Left cardiac atrium (tissue), 4 donors: ENCODE measurements at places on chromosomes 16 and 17. TPM values are rescaled to one million over a fixed set of nuclear protein-coding genes. Genes with fewer than 3 reads are reported as not detected.

The SPATA32 gene
- total RNA-seq = not detected

The KRT12 gene
- not detected for total RNA-seq

- DNase-seq = peak; percentile 37
These were observed 5.8 kb downstream of the TMEM231 start for GRCh38 chr16:75550211-75550662.

- no peak for DNase-seq
These were observed 144.8 kb upstream of the RPH3AL start for GRCh38 chr17:497241-498034.

DNA sequence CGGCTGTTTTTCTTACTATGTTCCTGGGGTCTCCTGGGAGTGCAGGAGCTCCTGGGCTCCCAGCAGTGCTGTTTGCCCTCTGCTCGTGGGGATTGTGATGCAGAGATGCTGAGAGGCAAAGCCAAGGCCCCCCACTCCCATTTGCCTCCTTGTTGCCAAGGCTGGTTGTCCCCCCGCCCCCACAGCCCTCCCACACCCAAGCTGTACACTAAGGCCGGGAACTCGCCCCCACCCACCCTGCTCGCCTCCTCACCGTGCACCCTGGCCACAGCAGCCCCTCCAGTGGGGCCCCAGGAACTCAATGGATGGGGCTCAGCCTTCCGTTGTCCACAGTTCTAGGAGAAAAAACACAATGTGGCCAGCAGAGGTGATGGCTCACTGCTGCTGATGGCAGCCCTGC is 10.2 kb downstream of the NLRC3 start:
- no peak for DNase-seq
